ENCODE measurements at places on chromosomes 3 and 15.

GRCh38 chr15:74773329-74773728, 8.6 kb upstream of the CSK start:
- DNase-seq: no peak

GRCh38 chr3:65641045-65641444, 397.7 kb downstream of the MAGI1 start:
- no peak for DNase-seq

- no peak for DNase-seq
Observed at GRCh38 chr3:177647341-177647740, 450.1 kb upstream of the TBL1XR1 start.

- no peak for DNase-seq
Observed at GRCh38 chr15:27238209-27238608, 267.2 kb downstream of the GABRG3 start.

GRCh38 chr15:101521069-101521468, 31.6 kb upstream of the PCSK6 start:
- no peak for DNase-seq

DNA sequence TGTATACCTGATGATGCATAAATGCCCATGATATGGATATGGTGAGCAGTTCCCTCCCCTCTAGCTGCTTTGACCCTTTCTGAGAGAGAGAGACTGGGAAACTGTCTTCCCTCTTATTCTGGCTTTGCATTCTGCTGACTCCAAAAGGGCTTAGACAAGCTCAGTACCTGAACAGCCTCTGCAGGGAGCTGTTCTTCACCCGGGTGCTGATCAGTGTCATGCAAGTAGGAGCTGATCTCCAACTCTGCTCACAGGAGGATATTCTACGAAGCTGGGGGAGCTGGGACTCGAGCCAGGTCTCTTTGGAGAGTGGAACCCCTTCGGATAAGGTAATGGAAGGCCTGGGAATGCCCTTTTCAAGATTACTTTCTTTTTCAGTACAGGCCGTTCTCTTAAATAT, 237.1 kb downstream of the RYR3 start:
- DNase-seq: no peak

DNA sequence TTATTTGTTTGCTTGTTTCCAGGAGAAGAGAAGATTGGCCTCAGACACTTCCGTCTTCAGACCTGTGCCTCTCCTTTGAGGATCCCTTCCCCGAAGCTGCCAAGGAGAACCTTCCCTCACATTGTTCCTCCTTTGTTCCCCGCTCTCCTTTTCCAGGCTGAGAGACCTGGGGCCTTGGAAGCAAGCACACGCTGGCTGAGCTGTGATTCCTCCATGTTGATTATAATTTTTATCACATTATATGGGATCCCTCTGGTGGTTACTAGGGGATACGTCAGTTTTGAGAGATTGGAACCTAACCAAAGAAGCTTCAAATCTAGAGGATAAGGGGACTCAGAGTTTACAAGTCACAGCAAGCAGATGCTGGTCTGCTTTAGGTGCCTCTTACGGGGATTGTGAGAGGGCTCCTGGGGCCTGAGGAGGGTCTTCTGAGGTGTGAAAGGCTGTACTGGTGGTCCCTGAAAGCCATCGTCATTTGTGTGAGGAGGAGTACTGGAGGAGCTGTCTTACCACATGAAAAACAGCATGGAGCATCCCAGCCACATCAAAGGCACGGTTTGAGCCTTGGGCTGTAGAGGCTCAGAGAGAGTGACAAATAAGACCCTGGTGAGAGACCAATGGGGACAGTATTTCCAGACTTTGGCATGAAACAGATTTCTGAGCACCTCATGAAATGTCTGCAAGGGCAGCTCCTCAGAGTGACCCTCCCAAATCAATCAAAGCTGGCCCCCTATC, 760.1 kb upstream of the CFAP20DC start:
- no peak for DNase-seq

- no peak for DNase-seq
Observed at GRCh38 chr3:146133441-146133840, 27.5 kb downstream of the PLOD2 start.

- no peak for DNase-seq
Observed at GRCh38 chr3:69542089-69542804, 156.4 kb upstream of the FRMD4B start.

DNA sequence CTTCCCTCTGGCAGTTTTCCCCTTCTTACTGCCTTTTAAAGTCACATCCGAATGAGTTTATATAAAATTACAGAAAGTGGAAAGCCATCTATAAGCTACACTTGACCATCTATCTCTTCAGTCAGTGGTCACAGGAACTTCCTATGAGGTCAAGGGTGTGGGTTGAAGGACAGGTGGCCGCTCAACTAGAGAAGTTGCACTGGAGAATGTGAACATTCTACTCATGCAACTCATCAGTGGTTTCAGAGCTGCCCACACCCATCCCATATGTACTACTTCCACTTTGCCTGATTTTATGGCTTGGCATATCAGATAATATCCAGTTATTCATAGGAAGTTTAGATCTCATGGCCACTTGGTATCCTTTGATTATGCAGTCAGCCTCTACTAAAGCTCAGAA, 57.4 kb upstream of the TMEM158 start:
- DNase-seq: no peak

DNA sequence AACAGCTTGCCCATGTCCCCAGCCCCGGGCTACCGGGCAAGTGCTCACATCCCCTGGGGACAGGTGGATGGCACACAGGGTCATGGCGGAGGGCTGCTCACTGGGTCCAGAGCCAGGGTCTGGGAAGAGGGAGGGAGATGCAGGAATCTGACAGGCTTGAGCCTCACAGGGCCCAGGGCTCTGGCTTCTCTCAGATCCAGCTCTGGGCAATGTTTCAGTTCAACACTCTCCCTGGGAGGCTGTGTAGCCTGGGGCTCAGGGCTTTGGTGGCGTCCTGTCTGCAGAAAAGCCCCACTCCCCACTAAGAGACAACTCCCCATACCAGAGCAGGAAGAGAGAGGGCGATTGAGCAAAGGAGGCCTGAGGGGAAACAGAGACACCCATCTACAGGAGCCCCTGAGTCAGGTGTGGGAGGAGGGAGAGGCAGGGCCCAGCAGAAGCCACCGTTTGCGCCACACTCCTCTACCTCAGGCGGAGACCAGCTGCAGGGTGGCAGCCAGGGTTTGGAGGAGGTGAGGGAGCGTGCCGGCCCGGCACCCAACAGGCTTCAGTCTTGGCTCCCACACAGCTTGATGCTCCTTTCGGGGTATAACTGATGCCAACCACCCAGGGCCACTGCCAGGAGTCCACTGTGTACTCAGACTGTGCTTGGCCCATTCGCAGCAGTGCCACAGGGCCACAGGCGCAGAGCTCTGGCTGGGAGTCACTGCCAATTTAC, 16.8 kb upstream of the SRP14 start:
- DNase-seq: peak; percentile 61

DNA sequence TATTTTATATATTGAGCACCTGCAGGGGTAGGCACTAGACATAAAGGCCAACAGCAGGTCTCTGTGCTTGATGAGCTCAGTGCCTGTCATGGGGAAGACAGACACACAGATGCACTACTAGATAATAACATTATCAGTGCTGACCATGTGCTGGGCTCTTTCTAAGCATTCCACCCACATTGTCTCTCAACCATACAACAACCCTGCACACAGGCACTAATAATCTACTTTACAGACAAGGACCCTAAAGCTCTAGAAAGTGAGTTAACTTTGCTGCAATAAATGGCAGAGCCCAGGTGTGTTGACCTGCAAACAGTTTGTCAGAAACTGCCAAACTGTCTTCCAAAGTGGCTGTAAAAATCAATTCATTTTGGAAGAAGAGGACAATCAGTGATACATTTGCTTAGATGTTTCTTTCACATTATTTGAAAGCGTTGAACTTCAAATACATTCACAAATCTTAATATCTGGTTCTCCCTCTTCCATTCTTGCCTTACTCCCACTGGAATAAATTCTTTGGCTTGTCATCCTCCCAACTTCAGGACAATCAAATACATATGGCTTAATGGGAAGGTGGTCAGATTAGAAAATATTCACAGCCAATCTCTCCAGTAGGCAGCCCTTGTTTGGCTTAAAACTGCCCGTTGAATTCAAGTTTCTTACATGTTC, 11.0 kb upstream of the PP2D1 start:
- DNase-seq: no peak

- DNase-seq: no peak
Observed at GRCh38 chr15:78104119-78104479, 11.7 kb downstream of the SH2D7 start.

DNA sequence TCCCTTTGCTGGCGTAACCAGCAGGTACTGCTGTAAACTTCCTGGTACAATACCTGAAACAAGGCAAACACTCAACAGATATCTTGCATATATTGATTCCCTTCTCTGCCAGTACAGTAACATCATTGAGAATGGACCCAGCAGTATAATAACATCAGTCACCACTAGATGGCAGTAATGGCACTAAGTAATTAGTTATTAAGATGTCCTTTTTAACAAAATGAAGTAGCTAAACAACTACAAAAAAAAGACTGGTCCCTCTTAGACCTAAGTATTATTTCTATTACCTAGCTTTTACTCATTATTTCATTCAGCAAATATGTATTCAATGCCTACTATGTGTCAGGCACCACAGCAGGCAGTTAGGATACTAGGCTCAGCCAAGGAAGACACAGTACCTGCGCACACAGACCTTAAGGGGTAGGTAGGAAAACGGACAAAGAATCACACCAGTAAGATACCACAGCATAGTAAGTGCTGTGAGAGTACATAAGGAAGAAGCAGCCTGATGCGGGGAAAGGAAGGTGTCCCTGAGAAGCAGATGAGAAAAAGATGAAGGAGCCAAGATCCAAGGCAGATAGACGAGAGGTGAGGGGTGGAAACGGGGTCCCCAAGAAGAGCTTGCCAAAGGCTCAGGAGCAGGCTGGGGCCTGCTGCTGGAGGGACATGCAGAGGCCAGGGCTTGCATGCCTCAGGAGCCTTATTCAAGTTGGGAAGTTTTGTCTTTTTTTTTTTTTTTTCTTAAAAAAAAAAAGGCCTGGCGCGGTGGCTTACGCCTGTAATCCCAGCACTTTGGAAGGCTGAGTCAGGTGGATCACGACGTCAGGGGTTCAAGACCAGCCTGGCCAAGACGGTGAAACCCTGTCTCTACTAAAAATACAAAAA, 102.7 kb upstream of the CHD2 start:
- no peak for DNase-seq

GRCh38 chr15:88664151-88664778, 25.4 kb downstream of the ISG20 start:
- DNase-seq: no peak

DNA sequence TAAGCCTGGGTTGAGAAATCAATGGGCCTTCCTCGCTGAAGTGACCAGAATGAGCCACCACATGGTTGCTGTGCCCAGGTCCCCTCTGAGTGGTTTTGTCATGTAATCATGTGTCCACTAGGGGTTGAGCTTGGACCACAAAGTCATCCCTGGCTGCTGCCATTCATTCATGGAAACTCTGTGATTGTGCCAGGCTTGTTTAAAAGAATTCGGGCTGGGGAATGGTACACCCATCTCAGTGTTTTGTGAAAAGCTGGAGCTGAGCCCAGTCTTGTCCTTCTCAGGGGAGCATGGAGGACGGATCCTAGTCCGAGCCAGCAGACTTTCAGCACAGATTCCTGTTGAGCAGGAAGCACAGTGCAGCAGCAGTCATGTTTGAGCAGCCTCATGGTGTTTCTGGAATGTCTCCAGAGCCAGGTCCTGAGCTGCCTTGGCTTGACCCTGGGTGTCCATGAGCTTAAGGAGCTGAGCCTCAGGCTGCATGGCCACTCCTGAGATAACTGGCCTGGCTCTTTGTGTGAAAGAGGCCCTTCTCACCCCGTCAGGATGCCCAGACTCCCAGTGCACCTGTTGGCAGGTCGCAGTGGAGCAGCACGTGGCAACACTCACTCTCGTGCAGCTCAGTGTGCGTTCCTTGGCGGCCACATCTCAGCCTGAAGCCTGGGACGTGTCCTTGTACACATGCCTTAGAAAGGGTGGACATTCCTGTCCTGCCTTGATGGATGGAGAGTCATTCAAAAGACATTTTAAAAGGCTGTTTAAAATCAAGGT, 260.3 kb upstream of the TPM1 start:
- DNase-seq: no peak

GRCh38 chr15:100461049-100461448, 67.7 kb downstream of the CERS3 start:
- no peak for DNase-seq

DNA sequence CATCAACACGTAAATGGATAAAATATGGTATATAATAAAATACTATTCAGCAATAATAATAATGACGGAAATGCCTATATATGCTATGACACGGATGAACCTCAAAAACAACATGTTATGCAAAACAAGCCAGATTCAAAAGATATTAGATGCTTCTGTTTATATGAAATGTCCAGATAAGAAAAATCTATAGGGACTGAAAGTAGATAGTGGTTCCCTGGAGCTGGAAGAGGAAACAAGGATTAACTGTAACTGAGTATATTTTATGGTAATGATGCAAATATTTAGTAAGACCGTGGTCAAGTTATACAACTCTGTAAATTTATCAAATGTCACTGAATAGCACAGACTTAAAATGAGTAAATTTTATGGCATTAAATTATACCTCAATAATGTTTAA, 25.8 kb upstream of the WDR49 start:
- DNase-seq: no peak

- peak; percentile 16 for DNase-seq
Observed at GRCh38 chr3:122560680-122561079, 3.4 kb downstream of the PARP9 start.

DNA sequence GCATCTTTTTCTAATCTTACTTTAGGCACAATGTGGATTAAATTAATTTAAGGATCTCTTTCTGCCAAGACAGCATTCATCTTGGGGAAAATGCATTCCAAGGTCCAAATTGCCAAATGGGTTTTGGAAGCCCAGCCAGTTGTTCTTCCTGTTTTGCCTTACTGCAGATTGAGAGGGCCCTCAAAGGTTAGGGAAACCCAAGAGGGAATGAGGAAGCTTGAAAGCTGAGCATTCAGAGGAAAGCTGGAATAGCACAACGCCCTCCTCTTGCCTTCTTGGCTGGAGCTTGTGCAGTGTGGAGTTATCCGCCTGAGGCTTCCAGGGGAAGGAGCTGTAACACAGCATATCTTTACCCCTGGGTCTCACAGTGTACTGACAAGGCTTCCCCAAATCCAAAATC, 18.2 kb upstream of the SACM1L start:
- no peak for DNase-seq

GRCh38 chr15:57537488-57538264, 54.0 kb upstream of the MYZAP start:
- DNase-seq: no peak

DNA sequence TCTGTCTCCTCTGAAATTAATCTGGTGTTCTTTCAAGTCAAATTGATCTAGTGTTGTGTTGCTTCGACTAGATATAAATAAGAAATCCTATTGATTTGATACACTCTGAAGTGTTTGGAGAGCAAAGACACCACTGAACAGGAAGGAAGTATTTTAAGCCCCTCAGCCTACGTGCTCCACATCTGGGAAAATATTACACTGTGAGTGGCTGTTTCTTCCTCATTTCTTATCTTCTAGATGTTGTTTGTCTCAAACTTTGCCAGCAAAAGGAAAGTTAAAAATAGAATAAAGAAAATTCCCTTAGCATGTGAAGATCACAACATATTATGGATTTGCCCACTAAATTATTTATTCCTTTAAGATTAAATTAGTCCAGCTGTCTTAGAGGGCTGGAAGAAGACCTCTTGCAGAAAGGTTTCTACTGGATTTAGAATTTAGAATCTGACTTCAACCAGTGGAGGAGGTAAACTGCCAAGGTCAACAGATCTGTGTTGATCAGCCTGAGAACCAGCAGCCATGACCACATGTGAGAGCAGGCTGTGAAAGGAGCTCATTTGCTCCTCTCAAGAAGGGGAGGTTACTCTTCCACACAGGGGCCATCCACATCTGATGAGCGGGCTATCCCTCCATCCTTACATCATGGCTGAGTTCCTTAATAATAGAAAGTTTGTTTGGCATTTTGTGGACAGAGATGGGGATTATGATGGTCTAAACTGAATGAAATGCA, 46.3 kb upstream of the ACKR4 start:
- DNase-seq: no peak
